ENCODE measurements at places on chromosomes 13 and 19.

GRCh38 chr13:77980592-77980991 lies 62.0 kb upstream of the EDNRB start:
- peak; percentile 58 for DNase-seq

DNA sequence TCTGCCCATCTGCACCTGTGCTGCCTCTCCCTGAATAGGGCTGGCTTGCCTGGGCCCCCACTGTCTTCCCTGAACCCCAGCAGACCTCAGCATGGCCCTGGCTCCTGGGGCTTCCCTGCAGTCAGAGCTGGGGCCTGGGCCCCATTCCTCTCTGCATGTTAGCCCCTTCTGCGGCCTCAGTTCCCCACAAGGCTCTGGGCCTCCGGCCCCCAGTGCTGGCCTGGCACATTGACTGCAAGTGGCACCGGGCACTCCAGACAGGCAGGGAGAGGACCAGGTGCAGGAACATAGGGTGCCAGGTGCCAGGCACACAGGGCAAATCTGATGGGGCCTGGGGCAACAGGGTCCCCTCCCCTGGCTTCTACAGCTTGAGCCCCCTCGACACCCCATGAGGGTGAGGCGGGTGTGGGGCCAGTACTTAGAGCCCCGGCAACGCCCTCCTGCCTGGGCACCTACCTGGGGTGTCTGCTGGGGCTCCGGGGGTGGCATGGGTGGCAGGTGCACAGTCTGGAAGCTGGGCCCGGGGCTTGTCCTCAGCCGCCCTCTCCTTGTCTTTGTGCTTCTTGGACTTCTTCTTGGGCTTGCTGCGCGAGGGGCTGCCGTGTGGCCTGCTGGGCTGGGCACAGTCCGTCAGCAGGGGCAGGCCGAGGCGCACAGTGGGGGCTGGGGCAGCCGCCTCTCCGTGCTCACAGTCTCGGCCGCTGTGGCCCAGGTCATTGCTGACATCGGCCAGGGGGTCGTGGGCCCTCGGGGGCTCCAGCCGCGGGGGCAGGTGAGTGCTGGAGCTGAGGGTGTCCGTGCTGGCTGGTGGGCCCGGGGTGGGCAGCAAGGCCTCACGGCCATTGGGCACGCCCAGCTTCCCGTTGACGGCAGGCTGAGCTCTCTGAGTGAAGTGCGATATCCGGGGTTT lies 12.3 kb upstream of the ISYNA1 start:
- DNase-seq: no peak

DNA sequence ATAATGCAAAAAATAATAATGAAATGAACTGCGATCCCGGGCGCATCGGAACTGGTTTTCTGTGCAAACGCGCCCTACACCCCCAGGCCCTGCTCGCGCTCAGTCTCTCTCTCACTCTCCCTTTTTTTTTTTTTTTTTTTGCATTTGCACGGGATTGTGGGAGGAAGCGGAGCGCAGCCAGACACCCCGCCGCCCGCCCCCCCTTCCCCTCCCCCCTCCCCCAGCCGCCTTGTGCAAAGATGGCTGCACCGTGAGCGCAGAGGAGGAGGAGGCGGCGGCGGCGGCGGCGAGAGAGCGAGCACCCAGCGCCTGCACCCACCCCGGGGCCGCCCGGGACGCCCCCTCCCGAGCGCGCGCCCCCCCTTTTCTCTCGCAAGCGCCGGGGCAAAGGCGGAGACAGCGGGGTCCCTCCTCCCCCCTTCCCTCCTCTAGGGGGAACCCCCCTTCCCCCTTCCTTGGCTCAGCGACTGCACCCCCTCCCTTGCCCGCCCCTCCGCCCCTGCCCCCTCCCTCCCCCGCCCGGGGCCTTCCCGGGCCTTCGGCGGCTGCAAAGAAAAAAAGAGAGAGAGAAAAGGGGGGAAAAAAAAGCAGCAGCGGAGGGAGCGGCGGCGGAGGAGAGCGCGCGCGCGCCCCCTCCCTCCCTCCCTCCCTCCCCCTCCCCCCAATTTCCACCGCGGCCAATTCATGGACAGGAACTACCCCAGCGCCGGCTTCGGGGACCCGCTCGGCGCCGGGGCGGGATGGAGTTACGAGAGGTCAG lies at the start of gene PRR12:
PRR12 (plus strand) TSS at position 212 of the 760 bp plus-strand sequence; CDS start at position 685, 473 bp downstream.
- DNase-seq: peak; percentile 83

DNA sequence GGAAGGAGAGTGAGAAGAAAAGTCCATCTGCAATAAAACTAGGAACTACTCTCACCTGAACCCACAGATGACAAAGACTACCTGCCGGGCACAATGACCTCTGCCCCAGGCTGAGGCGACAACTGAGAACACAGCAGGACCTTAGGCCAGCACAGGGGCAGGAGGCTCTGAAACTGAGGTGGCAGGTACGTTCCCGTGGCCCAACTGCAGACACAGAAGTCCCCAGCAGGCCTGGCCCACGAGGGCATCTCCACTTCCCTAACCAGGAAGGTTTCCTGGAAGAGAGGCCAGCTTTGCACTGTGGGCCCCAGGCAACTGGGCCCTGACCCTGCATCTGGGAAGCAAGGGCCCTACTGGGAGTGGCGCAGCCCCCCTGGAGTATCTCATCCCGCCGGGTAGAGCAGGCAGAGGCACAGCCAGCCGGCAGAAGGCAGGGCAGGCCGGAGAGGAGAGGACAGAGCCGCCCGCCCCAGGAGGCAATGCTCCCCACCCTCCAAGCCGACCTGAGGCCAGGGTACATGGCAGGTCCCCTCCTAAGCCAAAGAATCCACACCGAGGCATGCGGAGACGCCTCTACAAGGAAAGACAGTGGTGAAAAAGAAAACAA lies 32.7 kb downstream of the STK24 start:
- DNase-seq: no peak

- no peak for DNase-seq
These were observed 313.4 kb downstream of the COG6 start for GRCh38 chr13:39968646-39969475.

DNA sequence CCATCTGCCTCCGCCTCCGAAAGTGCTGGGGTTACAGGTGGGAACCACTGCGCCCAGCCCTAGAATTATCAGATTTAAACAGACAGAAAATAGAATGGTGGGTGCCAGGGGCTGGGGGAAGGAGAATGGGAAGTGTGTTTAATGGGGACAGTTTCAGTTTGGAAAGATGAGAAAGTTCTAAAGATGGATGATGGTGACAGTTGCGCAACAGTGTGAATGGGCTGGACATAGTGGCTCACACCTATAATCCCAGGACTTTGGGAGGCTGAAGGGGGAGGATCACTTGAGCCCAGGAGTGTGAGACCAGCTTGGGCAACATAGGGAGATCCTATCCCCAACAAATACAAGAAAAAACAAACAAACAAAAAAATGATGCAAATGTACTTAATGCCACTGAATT lies 15.9 kb downstream of the KANK2 start:
- no peak for DNase-seq

- no peak for DNase-seq
These were observed 694.3 kb upstream of the SGCG start for GRCh38 chr13:22486490-22486889.

DNA sequence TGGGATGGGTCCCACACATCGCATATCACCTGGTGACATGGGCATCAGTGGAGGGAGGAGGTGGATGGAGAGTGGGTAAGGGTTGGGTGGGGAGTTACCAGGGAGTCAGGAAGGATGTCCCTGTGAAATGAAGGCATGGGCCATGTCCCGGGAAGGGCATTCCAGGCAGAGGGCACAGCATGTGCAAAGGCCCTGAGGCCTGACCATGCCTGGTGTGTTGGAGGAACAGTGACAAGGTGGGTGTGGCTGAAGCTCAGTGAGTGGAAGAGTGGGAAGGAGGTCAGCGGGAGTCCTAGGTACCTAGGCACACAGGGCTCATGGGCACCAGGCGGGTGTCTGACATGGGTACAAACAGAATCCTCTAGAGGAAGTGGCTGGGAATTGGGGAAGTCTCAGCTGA lies 11.0 kb upstream of the COLGALT1 start:
- DNase-seq: no peak

- no peak for DNase-seq
These were observed 11.9 kb downstream of the LRFN1 start for GRCh38 chr19:39308531-39309304.

GRCh38 chr13:21541980-21542379 lies 62.0 kb downstream of the MICU2 start:
- DNase-seq: no peak

DNA sequence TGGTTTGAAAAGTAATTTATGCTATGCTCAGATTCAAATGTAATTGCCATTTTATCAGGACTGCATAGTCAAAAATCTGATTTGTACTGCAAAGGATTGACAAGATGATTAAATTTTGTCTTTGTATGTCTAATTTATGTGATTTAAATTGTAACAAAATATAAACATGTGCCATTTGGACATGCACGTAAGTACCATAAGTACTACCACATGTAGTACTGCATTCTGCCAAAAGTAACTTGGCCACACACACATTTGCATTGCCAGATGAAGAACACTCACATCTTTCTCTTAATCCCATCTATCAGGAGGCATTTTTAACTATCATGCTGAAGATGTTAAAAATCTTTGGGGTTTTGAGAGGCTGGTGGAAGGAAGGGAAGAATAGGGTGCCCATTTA lies 133.3 kb downstream of the KLF12 start:
- DNase-seq: no peak

DNA sequence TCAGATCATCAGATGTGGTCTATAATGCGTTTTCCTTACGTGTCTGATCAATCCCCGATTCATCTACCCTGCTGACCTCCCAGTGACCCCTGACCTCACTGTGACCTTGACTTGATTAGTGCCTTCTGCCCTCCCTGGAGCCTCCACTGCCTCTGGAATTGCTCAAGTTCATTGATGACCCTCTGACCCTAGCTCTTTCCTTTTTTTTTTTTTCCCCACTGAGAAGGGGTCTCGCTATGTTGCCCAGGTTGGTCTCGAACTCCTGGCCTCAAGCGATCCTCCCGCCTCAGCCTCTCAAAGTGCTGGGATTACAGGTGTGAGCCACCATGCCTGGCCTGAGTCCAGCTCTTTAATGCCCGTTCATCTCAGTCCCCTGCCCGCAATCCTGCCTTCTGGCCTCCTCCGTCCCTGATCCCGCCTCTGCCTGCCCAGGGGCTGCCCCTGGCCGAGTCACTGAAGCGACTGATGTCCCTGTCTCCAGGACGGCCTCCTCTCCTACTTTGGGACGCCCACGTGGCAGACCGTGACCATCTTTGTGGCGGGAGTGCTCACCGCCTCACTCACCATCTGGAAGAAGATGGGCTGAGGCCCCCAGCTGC lies 4.0 kb upstream of the FTL start:
- DNase-seq: no peak
